ENCODE measurements at places on chromosomes 1 and 21.

GRCh38 chr1:220873087-220873486, 6.2 kb upstream of the HLX start:
- no peak for DNase-seq

- DNase-seq: peak; percentile 10
Measured at GRCh38 chr1:232142403-232143314, 487.3 kb downstream of the SIPA1L2 start.

DNA sequence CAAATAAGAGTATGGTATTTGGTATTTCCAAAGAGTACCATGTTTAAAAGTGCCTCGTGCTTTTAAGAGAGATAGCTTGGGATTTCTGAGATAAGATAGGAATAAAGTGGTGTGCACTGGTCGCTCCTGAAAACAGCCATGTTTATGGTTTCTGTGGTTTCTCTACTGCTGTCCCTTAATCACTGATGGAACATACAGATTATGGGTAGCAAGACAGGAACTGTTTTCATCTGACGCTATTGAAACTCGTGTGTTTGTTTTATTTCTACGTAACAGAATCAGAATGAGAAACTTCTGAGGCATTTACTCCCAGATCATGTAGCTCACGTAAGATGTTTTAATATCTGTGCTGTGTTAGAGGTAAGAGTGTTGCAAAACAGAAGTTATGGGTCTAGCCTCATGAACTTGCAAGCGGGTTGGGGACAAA, 126.0 kb downstream of the KIAA0319L start:
- no peak for DNase-seq

DNA sequence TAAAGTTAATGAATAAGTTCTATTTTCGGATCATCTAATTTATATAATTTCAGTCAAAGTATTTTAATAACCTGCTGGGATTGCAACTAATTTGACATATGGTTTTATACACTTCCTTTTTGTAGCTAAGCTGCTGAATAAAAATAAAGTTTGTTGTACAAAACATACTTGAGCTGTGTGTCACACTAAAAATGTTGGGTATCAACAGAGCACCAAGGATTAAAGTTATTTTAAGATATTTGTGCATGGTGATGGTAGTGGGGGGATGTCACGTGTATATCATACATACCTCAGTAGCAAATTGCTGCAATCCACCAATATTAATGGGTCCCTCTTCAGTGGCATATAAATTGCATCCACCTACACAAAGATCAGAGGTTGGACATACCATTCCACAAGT, 199.6 kb downstream of the DPYD start:
- DNase-seq: no peak

DNA sequence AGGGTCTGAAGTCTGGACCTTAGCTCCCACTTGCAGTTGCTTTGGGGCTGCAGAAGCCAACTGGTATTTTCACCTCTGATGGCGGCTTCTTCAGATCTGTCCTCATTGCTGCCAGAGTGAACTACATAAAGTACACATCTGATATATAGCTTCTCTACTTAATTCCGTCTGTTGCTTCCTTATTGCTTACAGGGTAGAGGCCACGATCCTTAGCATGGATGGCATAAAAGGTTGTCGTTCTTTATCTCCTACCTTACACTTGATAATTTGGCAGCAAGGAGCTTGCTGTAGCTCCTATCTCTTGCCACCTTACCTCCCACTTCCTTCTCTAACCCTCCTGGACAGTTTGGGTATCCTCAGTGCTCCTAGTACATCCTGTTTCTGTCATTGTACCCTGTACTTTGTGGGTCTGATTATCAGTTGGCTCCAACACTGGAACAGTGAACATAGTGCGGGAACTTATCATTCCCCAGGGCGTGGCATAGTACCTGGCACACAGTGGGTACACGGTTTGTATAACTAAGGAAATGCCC, 30.9 kb upstream of the NBL1 start:
- DNase-seq: no peak

GRCh38 chr1:156414461-156415064, 45.6 kb downstream of the RHBG start:
- no peak for DNase-seq

DNA sequence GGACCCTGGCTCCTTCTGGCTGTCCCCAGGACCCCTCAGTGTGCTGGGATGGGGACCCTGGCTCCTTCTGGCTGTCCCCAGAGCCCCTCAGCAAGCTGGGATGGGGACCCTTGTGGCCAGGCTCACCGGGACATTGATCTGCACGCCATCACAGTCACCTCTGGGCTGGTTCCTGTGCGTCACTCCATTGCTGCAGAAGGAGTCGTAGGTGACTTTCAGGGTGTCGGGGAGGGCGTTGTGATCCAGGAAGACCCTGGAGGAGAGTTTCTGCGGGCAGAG, 19.7 kb upstream of the PTTG1IP start:
- DNase-seq: no peak

DNA sequence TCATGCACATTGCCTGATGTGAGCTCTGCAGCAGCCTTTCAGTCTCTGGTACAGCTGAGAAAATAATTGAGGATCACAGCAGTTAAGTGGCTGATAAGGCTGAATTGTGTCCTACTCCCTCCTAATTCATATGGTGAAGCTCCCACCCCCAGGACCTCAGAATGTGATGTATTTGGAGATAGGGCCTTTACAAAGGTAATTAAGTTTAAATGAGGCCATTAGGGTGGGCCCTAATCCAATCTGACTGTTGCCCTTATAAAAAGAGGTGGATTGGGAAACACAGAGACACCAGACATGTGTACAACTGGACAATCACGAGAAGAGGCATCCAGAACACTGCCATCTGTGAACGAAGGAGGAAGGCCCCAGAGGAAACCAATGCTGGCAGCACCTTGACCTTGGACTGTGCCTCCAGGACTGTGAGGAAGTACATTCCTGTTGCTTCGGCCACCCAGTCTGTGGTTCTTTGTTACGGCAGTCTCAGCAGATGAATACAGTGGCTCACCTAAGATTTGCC, 148.1 kb downstream of the TRABD2B start:
- DNase-seq: no peak

GRCh38 chr1:172566196-172566997, 33.4 kb downstream of the SUCO start:
- no peak for DNase-seq

GRCh38 chr1:184222652-184223052, 164.2 kb upstream of the C1orf21 start:
- DNase-seq: peak; percentile 17

GRCh38 chr1:24765308-24765988, 20.2 kb downstream of the CLIC4 start:
- DNase-seq: no peak

GRCh38 chr1:175209493-175209921, 16.9 kb upstream of the KIAA0040 start:
- DNase-seq: no peak

DNA sequence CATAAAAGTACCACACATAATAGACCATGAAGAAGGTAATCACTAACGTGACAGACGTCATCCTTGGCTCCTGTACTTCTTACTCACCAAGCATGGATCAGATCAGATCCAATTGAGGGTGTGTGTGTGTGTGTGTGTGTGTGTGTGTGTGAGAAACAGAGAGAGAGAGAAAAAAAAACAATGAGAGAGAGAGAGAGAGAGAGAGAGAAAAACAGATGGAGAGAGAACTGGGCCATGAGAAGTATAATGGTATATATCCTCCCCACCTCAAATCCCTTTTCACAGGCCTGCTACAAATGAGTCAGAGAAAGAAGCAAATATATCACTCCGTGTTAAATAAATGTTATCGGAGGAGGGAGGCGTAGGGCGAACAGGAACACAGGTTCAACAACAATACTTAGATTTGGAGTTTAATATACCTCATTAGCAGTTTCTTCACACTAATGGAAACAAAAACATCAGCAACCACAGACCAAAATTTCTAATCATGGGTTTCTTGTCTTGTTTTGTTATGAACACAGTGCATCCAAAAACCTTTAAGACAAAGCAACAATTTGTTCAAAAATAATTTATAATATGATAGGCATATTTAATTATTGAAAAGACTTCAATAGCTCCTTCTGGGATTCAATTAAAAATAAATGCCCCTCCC, 45.3 kb downstream of the TIAM1 start:
- no peak for DNase-seq

DNA sequence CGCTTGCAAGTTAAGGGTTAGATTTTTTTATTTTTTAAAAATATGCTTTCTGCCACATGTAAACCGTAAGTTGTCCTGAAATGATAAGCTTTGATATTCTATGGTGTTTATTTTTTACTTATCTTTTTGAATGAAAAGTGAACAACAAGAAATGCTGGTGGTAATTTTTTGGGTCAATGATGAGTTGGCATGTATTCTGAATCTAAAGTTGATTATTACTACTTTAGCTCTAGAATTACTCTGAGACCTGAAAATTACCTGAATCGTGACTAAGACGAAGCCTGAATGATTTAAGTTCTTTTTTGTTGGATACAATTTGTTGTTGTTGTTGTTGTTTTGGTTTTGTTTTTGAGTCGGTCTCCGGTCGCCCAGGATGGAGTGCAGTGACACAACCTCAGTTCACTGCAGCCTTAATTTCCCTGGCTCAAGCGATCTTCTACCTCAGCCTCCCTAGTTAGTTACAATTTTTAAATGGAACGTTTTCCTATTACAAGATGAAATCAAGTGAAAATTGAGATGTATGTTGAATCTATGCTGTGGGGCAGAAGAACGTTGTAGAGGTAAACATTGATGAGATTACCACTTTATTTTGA, 941 bp downstream of the RABGGTB start:
- DNase-seq: no peak

DNA sequence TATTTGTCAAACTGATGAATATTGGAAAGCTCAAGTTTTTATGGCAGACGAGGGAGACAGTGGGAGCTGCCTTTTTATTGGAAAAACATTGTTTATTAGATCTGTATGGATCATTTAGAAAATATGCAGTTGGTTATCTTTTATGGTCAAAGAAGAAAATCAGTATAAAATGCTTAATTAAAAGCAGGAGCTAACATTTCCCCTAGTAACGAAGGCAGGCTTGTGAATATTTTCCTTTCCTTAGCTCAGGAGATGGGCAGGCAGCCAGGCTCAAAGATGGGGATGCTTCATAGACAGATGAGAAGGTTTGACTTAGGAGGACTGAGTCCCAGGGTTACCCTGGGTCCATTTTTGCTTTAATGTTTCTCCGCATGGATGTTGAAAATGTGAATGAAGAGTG, 26.0 kb downstream of the ROR1 start:
- no peak for DNase-seq

- no peak for DNase-seq
Measured at GRCh38 chr1:12157366-12158231, 9.2 kb upstream of the TNFRSF1B start.

DNA sequence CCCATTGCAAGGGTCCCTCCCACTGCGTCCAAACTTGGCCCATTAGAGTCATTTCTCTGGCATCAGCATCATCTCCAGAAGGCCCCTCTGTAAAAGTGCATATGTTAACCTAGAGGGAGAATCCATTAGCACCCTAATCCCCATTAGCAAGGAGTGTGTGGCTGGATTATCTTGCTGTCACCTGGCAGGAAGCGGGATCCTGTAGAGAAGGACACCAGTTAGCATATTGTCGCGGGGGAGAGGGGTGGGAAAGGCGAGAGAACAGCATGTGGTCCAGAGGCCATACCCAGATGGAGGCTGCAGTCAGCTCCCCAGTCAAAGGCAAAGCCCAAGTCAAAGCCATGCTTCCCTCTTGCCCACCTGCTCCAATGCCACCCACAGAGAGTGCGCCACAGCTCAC, 64.0 kb downstream of the OLIG1 start:
- no peak for DNase-seq

GRCh38 chr1:85465786-85466134, 801 bp upstream of the DDAH1 start:
- DNase-seq: no peak

DNA sequence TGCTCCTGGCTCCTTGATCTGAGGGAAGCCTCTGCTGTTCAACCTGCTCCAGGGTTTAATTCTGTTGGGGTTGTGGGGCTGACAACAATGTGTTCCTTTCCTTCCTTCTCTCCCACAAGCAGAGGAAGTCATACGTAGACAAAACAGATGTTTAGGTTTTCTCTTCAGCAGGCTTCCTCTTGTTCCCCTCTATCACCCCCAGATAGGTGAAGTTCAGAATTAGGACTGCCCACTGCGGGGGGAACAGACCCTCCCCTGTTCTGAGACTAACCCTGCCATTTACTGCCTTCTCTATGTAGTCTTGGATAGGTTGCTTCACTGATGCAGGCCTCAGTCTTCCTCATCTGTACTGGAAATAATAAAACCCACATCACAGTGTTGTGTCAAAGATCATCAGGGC, 30.0 kb upstream of the NRDC start:
- DNase-seq: no peak

- no peak for DNase-seq
Measured at GRCh38 chr1:218917656-218918055, 256.0 kb upstream of the LYPLAL1 start.

GRCh38 chr1:69404486-69404885, 163.2 kb upstream of the LRRC7 start:
- DNase-seq: no peak

DNA sequence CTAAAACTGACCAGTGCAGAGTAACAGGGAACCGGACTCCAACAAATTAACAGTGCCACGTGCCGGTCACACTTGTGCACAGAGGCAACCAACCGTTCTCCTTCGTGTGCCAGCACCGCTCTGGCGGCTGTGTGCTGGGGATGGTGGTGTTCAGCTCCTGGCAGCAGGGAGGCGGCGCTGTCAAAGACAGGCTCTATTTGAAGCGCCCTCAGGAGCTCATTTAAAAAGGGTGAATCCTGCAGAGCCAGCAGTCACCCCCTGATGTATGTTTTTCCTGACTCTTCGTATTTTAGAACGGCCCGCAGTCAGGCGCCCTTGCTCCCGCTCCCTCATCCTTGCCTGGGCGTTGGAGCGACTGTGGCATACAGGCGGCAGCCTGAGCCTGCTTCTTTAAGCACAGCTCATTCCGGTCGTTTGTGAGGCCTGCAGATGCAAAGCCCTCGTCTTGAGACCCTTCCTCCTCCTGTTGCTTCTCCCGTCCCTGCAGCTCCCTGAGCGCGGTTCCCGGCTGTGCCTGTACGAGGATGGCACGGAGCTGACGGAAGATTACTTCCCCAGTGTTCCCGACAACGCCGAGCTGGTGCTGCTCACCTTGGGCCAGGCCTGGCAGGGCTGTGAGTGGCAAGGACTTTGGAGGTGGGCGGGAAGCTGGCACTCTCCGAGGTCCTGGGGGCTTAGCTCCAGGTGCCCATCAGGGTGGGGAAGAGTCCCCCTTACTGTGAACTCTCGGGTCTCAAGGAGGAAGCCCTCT, 1.1 kb downstream of the DFFB start:
- peak; percentile 56 for DNase-seq

All from hippocampal formation (tissue), 2 donors.